Urinary bladder (tissue), 4 donors: ENCODE measurements at places on chromosomes 3 and 15. TPM values are rescaled to one million over a fixed set of nuclear protein-coding genes. Genes with fewer than 3 reads are reported as not detected.

The NPHP3 gene
- total RNA-seq: 104 TPM

The DOCK3 gene
- 1.7 TPM for total RNA-seq

The RTP2 gene
- not detected for total RNA-seq

The SLCO2A1 gene
- total RNA-seq: 3.0 TPM

The CCDC39 gene
- total RNA-seq: not detected

The RBPMS2 gene
- total RNA-seq: 4.0 TPM

The OR5H2 gene
- not detected for total RNA-seq

The TLR9 gene
- total RNA-seq: 0.11 TPM

The PTH1R gene
- total RNA-seq: 11.5 TPM

The CHRD gene
- 9.1 TPM for total RNA-seq

The FBXL22 gene
- total RNA-seq: 26.2 TPM
